SK-N-MC (cell line): ENCODE measurements at places on chromosomes 7 and 10.

DNA sequence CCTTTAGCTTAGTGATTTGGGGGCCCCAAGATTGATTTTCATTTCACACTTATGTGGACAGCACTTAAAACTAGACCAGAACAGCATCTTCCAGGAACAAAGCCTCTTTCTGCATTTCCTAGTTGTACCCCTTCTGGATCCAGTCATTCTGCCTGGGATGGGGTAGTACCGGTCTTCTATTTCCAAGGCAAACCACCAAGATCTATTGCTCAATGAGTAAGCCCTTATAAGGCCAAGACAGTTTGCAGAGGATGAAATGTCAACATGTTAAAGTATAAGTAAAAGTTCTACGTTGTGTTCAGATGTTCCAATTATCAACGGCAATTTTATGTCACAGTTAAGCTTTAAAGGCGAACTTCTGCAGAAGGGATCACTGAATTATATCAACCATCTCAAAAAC, 106.9 kb upstream of the ZNF746 start:
- DNase-seq: no peak

- no peak for DNase-seq
Measured at GRCh38 chr10:68047122-68047521, 28.0 kb downstream of the HERC4 start.

DNA sequence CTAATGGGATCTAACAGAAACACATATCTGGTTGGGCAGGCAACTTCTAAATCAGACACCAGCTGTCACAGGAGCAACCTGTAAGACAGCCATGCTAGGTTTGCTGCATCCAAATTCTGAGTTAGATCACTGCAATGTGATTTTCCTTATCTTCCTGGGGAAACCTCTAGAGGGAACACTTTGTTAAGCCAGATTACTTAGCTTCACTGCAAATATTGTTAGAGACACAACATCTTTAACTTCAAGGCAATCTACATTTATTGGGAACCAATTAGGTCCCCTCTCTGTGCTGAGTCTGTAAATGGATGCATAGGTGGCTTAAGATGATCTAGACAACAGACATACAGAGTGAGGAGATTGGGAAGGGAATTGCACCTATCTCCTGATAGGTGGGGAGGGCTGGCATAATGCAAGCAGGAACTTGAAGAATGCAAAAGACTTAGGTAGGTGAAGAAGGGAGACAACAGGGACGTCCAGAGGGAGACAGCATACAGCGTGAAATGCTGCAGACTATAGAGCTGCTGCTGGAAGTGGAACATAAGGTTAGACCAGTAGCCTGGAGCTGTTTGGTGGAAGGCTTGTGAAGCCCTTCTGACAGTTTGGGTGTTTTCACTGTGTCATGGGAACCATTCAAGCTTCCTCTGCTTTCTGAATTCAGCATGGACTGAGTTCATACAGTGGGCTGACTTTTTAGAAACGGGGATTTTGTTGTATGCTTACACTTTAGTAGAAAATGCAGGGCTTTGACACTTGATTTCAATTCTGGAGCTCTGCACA, 109.8 kb upstream of the ELMO1 start:
- no peak for DNase-seq

DNA sequence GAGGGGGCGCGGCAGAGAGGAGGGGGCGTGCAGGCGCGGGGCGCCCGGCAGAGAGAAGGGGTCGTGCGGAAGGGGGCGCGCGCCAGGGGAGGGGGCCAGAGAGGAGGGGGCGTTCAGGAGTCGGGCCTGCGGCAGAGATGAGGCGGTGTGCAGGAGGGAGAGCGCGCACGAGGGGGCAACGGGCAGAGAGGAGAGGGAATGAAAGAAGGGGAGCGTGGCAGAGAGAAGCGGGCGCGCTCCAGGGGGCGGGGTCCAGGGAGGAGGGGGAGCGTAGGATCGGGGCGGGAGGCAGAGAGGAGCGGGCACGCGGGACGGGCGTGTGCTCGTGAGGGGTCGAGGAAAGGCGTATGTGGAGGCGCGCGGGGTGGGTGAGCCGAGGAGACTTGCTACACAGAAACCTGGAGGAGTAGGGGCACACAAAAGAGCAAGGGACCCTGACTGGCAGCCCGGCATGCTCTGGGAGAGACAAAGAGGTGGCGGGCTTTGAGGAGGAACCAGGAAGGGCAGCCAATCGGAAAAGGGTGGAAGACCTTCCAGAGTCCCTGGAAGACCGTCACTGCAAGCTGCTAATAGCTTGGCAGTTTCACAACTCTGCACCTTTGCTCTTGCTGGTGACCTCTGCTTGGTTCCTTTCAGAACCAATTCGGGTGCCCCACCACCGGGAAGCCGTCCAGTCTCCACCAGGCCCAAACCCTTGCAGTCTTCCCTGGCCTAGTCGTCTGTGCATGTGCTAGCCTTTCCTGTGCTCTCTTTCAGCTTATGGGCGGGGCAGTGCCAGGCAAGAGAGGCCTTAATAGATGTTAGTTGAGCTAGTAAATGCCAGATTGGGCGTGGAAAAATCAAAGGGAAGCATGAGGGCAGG, 639 bp downstream of the DYDC2 start:
- DNase-seq: no peak

DNA sequence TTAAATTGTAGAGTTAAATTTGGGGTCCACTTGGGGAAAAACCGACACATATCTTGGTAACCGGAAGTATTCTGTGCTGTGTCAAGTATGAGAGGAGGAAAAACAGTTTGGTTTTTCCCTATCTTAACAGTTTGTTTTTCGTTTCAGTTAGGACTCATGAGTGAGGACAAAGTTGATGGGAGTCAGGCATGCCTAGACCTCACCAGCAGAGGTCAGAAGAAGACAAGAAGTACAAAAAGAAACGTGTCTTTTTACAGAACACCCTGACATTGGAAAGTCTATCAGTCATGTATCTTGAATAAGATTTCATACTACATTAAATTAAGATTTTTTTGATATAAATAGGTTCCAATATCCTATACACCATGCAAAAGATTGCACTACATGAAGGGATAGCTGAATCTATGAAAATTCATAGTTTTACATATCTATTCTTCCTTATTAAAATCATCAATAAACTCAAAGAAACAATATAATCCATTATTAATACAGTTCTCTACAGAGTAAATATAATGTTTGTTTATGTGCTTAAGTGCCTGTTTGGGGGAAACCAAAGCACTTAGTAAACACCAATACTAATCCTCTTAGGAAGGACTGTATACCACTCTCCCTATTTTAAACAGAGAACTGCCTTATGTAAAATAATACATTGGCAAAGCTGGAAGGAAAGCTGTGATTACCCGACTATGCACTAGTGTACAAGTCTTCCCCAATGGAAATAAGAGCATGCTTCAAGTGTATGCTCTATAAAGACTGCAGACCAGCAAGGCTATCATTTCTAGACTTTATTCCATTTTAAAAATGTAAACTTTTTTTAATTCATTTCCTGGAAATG, 95.6 kb downstream of the USP6NL start:
- DNase-seq: no peak

DNA sequence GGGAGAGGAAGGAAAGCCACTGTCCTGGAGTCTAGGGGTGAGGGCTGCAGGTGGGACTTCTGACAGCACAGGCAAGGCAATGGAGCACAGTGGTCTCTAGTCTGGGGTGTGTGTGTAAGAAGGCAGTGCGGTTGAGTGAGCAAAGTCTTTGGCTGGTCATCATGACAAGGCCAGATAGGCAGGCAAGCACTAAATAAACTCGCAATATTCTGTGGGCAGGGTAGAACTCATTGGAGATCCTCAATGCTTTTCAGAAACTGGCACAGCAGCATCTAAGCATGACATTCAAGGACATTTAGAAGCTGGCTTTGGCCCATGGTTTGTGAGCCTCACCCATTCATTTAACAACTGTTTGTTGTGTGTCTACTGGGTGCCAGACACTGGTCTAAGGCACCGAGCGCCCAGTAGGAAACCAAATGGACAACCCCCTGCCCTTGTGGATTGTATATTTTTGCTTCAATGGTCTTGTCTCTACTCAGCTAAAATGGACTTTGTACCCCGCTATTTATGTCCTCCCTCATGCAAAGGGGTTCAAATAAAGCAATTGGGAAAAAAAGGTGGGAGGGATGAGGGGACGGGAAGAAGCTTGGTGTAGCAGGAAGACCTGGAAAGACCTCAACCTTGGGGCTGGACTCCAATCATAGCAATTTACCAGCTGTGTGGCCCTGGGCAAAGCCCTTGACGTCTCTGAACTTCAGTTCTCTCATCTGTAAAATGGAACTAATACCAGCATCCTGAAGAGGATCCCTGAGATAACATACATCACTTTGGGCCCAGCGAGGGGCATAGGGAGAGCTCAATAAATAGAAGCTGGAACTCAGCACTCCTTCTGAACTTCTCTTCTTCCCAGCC, 116.0 kb downstream of the NEURL1 start:
- no peak for DNase-seq

- DNase-seq: no peak
Measured at GRCh38 chr7:37822946-37823345, 25.5 kb upstream of the NME8 start.

DNA sequence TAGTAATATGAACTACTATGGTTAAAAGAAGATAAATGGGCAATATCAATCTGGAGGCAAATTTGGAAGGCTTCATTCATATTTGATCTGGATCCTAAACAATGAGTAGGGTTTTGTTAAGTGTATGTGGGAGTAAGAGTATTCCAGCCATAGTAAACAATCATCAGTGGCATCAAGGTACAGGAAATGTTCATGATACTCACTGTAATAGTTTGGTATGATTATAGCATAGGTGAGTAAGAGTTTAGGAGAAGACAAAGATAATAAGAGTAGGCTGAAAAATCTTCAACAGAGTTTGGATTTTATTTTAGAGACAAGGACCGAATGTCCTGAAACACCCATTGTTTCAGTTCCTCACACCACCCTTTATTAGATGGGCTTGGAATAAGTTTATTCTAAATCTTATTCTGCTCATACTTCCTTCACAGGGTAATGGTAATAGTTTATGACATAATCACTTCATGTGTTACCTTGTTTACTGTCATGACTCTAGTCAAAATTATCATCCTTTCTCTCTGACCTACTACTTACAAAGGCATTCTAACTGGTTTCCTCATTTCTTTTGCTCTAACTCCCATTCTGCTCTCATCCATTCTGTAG, 38.9 kb downstream of the BRAF start:
- DNase-seq: no peak

DNA sequence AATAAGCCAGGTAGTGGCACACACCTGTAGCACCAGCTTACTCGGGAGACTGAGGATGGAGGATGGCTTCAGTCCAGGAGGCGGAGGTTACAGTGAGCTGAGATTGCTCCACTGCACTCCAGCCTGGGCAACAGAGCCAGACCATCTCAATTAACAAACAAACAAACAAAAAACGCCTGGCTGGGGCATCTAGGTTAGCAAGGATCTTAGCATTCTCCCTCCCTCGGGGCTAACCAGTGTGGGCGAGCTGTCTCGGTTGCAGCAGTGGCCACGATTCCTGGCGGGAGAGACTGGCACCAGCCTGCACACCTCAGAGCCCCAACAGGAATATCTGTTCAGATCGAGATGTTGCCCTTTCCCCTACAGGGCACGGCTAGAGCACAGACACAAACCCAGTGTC, 91.3 kb upstream of the KCTD7 start:
- DNase-seq: no peak

GRCh38 chr7:121624958-121625357, 228.8 kb upstream of the FAM3C start:
- DNase-seq: no peak

GRCh38 chr10:132292287-132293200, 15.2 kb downstream of the STK32C start:
- DNase-seq: no peak

GRCh38 chr10:121598263-121599249, at the start of gene FGFR2:
Gene FGFR2 (minus strand): TSS chr10:121598444. CDS start chr10:121593817, 4,627 bp downstream.
- DNase-seq: no peak

DNA sequence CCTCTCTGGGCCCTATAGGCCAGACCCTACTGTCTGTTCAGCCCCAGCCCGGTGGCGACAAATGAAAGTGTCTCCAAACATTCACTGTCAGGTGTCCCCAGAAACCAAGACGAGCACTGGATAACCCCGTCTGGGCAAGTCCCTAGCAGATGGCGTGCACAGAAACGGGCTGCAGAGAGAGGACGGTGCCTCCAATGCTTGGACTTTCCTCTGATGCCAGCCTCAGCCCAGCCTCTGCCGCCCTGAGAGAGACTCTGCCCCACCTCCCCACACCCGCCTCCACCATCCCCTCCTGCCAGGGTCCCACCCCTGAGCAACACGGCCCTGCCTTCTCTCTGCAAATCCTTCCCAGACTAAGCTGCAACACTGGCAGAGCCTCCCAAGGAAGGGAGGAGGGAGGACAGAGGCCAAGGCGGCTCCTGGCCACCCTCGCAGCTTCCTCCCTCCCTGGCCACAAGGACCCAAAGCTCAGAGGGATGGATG, 7.4 kb upstream of the LFNG start:
- no peak for DNase-seq

- no peak for DNase-seq
Measured at GRCh38 chr10:58320351-58321049, 14.3 kb upstream of the UBE2D1 start.

- no peak for DNase-seq
Measured at GRCh38 chr10:102240467-102241031, 763 bp downstream of the PITX3 start.

- no peak for DNase-seq
Measured at GRCh38 chr7:159192725-159193453, 48.2 kb upstream of the VIPR2 start.

DNA sequence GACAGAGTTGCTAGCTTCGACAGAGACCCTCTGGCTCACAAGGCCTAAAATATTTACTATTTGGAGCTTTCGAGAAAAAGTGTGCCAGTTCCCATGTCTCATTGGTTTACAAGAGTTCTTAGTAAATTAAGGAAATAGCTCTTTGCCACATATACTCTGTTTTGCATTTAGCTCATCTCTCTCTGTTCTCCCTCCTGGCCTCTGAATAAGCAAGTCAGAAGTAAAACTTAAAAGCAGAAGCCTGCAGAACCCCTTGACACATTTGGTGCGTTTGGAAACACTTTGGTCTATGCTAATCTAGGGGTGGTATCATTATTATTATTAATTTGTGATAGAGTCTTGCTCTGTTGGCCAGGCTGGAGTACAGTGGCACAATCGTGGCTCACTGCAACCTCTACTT, 6.4 kb downstream of the CARD11 start:
- no peak for DNase-seq

DNA sequence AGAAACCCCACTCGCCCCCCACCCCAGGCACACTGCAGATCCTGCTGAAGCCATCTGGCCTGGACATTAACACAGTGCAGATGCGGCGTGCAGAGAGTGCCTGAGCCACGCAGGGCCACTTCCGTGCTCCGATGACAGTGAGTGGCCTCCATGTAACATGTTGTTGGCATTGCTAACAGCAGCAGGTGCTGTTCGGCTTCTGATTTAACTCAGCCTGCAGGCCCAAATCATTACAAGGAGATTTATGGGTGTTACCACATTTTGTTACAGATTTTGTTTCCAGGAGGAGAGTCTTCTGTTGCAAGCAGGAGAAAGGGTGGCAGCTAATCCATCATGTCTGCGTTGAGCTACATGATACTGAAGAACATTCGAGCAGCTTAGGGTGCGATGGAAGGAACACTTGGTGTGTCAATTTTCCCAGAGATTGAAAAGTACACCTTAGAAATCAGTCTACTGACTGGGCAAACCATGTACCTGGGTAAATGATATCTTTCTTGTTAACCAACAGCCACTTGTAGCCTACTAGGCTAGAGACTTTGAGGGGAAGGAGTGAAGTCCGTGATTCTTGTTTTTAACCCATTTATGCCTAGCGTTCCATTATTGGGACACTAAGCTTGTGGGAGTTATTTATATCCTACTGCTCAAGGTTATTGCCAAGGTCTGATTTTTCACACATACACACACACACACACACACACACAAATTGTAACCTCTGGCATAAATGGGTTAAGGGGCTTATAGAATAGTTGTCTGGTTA, 90.0 kb downstream of the JCAD start:
- DNase-seq: no peak

GRCh38 chr7:135761751-135762488, 13.3 kb upstream of the FAM180A start:
- DNase-seq: no peak
